Endothelial cell (in vitro differentiated cells): ENCODE measurements at places on chromosomes 4 and X.

GRCh38 chr4:147846318-147847155, 114.6 kb downstream of the ARHGAP10 start:
- DNase-seq: no peak

GRCh38 chr4:41256131-41256739, 493 bp upstream of the UCHL1 start:
- peak; percentile 5 for DNase-seq

DNA sequence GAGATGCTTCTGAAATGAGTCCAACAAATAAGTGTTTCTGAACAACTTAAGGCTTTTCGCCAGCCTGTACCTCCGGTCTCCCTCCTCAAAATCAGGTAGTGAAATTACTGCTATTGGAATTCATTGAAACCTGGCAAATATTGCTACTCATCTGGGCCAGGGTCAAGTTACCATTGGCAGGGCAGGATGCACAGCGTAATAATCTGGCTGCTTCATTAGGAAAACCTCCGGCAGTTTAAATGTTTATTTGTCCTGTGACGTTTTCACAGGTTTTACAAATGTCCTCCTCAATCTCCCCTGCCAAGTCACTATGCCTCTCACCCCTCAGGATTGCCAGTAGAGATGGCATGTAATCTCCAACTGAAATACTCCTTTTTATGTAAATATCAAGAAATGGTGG, 92.6 kb upstream of the KDR start:
- DNase-seq: no peak

GRCh38 chrX:6505960-6506359, 29.0 kb downstream of the VCX3A start:
- no peak for DNase-seq

DNA sequence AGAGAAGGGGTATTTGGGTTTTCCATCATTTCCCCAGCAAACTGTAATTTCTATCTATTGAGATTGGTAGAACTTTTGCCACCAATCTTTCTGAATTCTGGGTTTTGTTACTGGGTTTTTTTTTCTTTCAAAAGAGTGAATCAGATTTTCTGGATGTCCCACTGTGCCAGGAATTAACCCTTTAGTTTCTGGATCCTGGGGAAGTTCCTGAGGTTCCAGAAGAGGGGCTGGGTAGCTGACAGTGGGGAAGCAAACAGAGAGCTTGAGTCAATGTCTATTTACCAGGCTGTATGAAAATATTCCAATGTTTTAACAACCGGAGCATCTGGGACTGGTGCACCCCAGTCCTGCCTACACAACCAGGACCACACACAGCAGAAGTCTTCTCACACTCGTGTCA, 25.8 kb upstream of the SOD3 start:
- no peak for DNase-seq

- DNase-seq: no peak
Measured at GRCh38 chr4:69104719-69105275, 8.5 kb downstream of the UGT2B7 start.

- DNase-seq: peak; percentile 45
Measured at GRCh38 chr4:148444296-148445070, 2.3 kb upstream of the NR3C2 start.

DNA sequence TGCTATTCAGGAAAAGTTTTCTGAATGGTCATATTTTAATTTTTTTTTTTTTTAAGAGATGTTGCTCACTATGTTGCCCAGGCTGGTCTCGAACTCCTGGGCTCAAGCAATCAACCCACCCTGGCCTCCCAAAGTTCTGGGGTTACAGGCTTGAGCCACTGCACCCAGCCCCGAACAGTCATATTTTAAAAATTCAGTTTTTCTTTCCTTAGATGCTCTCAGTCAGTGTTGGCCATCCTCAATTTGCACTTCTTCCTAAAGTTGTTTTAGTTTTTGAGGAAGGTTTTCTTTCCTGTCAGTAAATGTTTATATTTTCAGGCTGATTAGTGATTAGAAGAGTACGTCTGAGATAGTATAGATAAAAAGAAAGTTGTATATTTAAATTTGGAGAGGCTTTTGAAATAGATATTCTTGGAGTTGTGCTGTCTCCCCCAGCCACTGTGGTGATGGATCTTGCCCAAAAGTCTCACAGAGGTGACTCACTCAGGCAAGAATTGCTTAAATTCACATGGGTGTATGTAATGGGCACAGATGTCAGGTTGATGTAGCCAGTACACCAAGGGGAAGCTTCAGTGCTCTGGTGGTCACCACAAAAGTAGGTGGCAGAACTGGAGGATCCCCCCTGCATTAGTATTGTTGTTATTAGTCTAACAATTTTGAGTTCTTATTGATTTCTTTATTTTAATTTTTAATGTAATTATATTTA, 72.2 kb upstream of the ELOVL6 start:
- DNase-seq: no peak

DNA sequence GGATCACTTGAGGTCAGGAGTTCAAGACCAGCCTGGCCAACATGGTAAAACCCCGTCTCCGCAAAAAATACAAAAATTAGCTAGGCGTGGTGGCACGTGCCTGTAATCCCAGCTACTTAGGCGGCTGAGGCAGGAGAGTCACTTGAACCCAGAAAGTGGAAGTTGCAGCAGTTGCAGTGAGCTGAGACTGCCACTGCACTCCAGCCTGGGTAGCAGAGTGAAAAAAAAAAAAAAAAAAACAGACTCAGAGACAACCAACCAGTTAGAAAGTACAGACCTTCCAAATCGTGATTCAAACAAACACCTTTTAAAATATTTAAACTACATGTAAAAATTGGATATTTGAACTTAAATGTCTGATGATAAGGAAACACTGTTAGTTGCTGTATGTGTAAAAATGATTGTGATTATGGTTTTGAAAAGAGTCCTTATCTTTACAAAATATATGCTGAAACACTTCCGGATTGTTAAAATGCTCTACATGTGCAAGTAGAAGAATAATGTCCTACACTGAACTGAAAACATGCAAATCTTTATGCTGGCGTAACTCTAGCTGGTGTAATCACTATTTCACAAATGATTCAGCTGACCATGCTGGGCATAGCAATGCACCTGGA, 37.8 kb downstream of the SH3KBP1 start:
- no peak for DNase-seq

GRCh38 chr4:144185086-144185485, 44.6 kb upstream of the GYPA start:
- DNase-seq: no peak

GRCh38 chr4:89759426-89759825, 77.5 kb downstream of the SNCA start:
- DNase-seq: no peak

DNA sequence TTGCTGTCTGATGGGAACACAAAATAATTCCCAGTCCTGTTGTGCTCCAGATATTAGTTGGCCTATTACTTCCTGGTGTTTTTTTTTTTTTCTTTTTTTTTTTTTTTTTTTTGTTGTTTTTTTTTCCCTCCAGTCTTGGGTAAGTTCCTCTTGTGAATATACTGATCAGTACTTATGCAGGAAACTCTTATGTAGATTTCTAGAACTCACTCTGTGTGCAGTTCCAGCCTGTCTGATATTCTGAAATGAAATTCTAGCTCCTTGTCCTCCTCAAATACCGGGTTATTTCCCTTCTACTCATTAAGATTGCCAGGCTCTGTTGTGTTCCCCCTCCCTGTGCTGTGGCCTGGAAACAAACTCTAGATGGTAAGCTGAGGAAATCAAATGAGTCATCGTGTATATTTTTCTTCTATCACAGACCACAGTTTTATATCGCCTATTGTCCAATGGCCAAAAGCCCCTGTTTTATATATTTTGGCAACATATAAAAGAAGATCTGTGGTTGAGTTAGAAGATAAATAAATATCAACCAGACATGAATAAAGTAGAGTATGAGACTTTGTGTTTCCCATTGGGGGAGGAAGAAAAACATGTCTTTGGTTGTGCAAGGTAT, 124.3 kb upstream of the UGT8 start:
- no peak for DNase-seq

GRCh38 chr4:7067126-7067451, 775 bp downstream of the GRPEL1 start:
- no peak for DNase-seq

DNA sequence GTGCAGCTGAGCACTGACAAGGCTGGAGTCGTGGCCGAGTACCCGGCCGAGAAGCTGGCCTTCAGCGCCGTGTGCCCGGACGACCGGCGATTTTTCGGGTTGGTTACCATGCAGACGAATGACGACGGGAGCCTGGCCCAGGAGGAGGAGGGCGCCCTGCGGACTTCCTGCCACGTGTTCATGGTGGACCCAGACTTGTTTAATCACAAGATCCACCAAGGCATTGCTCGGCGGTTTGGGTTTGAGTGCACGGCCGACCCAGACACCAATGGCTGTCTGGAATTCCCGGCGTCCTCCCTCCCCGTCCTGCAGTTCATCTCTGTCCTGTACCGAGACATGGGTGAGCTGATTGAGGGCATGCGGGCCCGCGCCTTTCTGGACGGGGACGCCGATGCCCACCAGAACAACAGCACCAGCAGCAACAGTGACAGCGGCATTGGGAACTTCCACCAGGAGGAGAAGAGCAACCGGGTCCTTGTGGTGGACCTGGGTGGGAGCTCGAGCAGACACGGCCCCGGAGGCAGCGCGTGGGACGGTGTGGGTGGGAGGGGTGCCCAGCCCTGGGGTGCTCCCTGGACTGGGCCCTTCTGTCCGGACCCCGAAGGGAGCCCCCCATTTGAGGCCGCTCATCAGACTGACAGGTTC, 24.3 kb downstream of the RGS12 start:
- no peak for DNase-seq

GRCh38 chrX:128436397-128437103, 384.3 kb upstream of the ACTRT1 start:
- DNase-seq: no peak

DNA sequence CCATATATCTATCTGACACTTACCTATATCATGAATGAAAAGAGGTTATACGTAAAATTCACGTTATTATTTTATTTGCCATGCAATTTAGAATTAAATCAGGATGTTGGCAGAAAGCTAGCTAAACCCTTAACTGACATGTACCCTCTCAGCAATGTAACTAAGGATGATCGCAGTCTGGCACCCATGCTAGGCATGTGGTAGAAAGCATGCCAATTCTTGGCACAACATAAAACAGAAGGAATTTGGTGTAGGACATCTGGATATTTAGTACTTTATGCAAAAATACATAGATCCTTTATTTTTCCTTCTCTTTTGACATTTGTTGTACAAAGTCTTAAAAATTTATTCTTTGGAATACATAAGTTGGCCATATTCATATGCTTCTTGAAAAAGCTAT, 436.8 kb upstream of the FAT1 start:
- no peak for DNase-seq

DNA sequence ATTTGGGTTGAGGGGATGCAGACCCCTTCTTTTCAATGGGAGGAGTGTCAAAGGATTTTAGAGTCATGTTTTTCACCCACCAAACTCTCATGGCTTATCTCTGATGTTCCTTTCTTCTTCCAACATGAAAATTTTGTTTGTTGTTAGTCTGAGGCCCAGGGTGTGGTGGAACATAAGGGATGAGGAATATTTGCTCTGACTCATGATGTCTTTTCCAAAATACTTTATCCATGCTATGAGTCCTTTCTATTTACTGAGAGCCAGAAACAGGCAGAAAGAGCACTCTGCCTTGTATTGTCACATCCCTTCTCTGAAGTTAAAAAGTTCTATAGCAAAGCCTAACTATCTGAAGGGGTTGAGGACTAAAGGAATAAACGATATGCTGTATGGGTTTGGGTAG, 61.6 kb upstream of the GYPA start:
- DNase-seq: no peak

DNA sequence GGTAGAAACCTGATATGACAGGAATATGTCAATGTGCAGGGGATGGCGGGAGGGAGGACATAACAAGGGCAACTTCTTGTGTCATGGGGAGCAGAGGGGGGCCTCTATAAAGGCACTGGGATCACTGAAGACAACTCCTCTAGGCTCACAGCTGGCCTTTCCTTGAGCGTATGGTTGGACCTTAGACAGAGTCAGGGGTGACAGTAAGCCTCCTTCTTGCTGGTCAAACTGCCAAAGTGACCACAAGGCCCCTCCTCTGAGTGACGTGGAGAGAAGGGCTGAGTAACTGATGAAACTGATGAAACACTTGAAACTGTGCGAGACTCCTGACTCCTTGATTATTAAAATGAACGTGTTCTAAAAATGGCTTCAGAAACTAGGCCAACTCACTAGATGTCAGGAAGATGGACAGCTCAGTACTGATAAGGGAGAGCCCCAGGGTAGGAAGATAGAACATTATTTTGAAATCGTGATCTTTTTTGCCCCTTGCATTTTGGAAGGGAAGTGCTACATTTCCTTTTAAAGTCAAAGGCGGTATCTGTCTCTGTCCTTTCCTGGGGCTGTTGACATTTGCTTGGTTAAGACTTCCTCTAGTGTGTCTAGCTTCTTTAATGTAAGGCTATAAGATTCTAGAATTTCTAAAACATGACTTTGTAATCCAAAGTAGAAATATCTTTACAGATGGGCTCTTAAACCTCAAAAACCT, 1.6 kb downstream of the RAB33A start:
- no peak for DNase-seq

GRCh38 chr4:24980064-24980690, 50.6 kb downstream of the LGI2 start:
- DNase-seq: peak; percentile 66

DNA sequence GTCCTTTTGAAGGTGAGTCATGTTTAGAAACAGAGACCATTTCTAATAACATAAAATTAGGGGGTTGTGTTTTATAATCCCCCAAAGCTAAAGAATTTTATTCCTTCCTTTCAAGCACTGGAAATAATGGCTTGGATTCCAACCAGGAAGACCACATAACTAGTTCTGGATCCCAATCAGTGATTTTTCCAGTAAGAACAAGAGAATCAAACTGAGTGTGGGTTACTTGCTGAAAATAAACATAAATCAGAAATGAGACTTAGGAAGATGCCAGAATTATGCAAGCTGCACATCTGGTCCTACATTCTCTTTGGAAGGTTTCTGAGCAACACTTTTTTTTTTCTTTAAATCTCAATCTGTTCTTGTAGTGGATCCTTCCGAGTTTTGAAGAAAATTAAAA, 76.3 kb downstream of the SOWAHB start:
- DNase-seq: no peak

DNA sequence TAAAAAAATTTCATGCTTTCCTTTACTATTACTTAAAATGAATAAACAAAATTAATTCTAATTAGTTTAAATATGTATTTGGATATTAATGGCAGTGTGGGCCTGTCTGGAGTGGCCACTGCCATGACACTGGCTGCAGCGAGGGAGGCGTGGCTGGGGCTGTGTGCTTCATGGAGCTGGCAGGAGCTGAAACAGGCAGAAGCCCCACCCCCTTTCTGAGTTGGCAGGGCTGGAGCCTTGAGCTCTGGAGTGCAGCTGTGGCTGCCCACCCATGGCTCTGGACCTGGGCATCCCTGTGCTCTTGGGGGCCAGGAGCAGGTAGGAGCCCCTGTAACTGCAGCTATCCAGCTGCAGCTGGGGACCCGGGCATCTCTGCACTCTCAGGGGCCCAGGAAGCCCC, 8.2 kb upstream of the HSD17B11 start:
- no peak for DNase-seq

- peak; percentile 33 for DNase-seq
Measured at GRCh38 chr4:95165926-95166524, 382.7 kb downstream of the UNC5C start.

- peak; percentile 35 for DNase-seq
Measured at GRCh38 chr4:71857713-71858451, 74.0 kb upstream of the GC start.
